ENCODE measurements at places on chromosomes 7 and 10. TPM values are rescaled to one million over a fixed set of nuclear protein-coding genes. Genes with fewer than 3 reads are reported as not detected.

The CPXM2 gene
- not detected for total RNA-seq

- H3K4me1 ChIP-seq: no peaks in the 10 kb centered on the region
- H3K27ac ChIP-seq: no peak overlapping the region
- H3K4me3 ChIP-seq: no peak overlapping the region
- no peak for DNase-seq
Measured at GRCh38 chr7:28533731-28534531, 121.6 kb downstream of the CREB5 start.

The GPR141 gene
- total RNA-seq: not detected

DNA sequence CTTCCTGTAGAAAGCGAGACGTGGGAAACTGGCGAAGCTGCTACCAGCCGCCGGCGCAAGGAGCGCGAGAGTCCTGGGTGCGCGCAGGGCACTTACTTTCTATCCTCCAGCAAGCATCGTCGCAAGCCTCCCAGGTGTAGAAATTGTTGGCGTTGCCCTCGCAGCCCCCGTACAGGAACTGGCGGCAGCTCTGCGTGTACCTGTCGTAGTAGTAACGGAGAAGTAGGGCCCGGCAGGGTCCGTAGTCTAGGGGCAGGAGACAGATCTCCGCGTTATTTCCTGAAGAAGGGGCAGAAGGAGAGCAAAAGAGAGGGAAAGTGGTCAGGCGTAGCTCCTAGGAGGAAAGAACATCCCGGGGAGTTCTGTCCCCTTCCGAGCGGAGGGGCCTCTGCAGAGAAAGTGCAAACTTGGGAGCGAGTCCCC is 501 bp downstream of the TFPI2 start:
- H3K4me1 ChIP-seq: peaks cover 7% of the 10 kb centered on the region
- peaks cover 32% of the 10 kb centered on the region for H3K27me3 ChIP-seq
- no peak for DNase-seq
- no peaks in the 10 kb centered on the region for H3K36me3 ChIP-seq

GRCh38 chr10:81179805-81180452 is 642.2 kb downstream of the SH2D4B start:
- H3K27me3 ChIP-seq: no peaks in the 10 kb centered on the region
- H3K4me1 ChIP-seq: no peaks in the 10 kb centered on the region
- DNase-seq: no peak
- no peaks in the 10 kb centered on the region for H3K36me3 ChIP-seq

DNA sequence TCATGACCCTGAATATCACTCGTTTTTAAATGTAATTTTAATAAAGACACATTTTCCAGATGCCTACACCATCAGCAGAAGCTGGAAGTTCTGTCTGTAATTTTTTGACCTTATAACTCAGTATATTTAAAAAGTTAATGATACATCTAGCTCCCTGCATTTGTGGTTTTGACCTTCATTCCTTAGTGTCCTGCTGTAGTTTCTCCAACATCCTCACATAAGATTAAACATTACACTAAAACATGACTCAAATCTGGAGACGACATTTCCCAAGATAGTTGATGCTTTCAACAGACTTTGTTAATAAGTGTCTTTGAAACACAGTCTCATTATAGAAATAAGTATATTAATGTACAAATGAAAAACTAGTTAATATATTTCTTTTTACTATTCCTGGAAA is 363.1 kb downstream of the POM121L12 start:
- H3K36me3 ChIP-seq: no peaks in the 10 kb centered on the region
- no peak overlapping the region for H3K4me3 ChIP-seq
- DNase-seq: no peak
- no peaks in the 10 kb centered on the region for H3K27me3 ChIP-seq

- H3K36me3 ChIP-seq: peaks cover 10% of the 10 kb centered on the region
- H3K4me1 ChIP-seq: peaks cover 33% of the 10 kb centered on the region
- no peak overlapping the region for H3K4me3 ChIP-seq
- H3K27me3 ChIP-seq: peaks cover 3% of the 10 kb centered on the region
Measured at GRCh38 chr7:5633161-5634106, 148.0 kb downstream of the RNF216 start.

GRCh38 chr7:42053834-42054233 is 183.2 kb downstream of the GLI3 start:
- no peak overlapping the region for H3K27ac ChIP-seq
- no peak for DNase-seq
- no peaks in the 10 kb centered on the region for H3K36me3 ChIP-seq
- peaks cover 2% of the 10 kb centered on the region for H3K27me3 ChIP-seq

The FAS gene
- total RNA-seq: 38.6 TPM

The MNX1 gene
- total RNA-seq: not detected

DNA sequence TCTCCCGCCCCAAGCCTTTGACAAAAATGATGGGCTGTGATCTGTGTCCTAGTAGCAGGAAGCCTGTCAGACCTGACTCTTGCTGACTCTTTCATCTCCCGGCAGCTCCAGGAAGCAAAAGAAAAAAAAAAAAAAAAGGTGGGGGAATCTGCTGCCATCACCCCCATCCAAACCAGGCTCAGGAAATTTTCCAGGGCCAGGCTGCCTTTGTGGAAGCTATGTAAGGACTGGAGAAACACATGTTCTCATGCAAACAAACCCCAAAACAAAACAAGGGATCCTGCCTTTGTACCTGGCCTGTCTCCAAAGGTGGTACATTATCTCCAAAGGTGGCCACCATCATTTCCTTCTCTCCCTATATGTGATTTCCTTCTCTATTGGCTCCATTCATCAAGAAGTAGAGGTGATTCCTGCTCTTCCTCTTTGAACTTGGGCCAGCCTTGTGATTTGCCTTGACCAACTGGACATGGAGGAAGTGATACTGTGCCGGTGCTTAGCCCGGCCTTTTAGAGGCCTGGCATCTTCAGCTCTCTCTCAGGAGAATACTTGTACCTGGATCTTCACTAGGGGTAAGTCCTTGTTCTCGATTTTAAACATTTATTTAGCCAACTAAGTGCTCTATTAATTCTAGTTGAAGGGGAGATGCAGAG is 192.2 kb upstream of the SVIL start:
- peaks cover 6% of the 10 kb centered on the region for H3K36me3 ChIP-seq
- DNase-seq: no peak

The ECHDC3 gene
- 0.15 TPM for total RNA-seq

GRCh38 chr10:101775273-101776160 is at the start of gene FGF8:
FGF8 (minus strand) TSS chr10:101776114; CDS start chr10:101775900, 214 bp downstream.
- H3K4me1 ChIP-seq: peaks cover 21% of the 10 kb centered on the region
- peaks cover 57% of the 10 kb centered on the region for H3K27me3 ChIP-seq
- DNase-seq: no peak
- H3K36me3 ChIP-seq: peaks cover 19% of the 10 kb centered on the region

DNA sequence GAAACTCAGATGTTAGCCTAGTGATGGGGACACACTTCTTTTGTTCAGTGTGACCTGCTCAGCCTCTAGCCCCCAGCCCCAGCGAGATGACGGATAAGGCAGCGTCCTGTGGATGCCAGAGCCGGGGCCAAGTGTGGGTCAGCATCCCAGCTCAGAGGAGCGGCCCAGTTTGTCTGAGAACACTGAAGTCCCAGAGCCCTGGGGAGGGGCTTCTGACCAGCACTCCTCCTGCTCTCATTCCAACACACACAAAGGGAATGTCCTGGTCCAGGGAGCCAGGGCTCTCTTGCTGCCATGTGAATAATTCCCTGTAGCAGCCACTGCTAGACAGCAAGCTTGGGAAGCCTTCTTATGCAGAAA is 4.5 kb upstream of the ATP6V0E2 start:
- no peak for DNase-seq
- peak overlapping the region; percentile 70 for H3K4me3 ChIP-seq
- H3K4me1 ChIP-seq: peaks cover 80% of the 10 kb centered on the region
